ENCODE measurements at places on chromosomes 2 and 18. TPM values are rescaled to one million over a fixed set of nuclear protein-coding genes. Genes with fewer than 3 reads are reported as not detected.

The NOSTRIN gene
- total RNA-seq = not detected

The PEX13 gene
- total RNA-seq = 15.9 TPM

The RIT2 gene
- not detected for total RNA-seq

The ZC3H6 gene
- 2.6 TPM for total RNA-seq

The SOCS6 gene
- total RNA-seq = 5.4 TPM

The SCYGR6 gene
- total RNA-seq = not detected

The ERMN gene
- 8.8 TPM for total RNA-seq

The SCYGR4 gene
- total RNA-seq = not detected

- no peaks in the 10 kb centered on the region for H3K27me3 ChIP-seq
- H3K4me1 ChIP-seq = no peaks in the 10 kb centered on the region
- no peak overlapping the region for H3K4me3 ChIP-seq
- H3K27ac ChIP-seq = peak overlapping the region; percentile 46
- DNase-seq = no peak
Observed at GRCh38 chr2:69734854-69735544, 6.9 kb upstream of the ANXA4 start.

GRCh38 chr2:162072181-162072702 is 1.8 kb downstream of the DPP4 start:
- DNase-seq = no peak
- H3K27ac ChIP-seq = peak overlapping the region; percentile 67
- peaks cover 31% of the 10 kb centered on the region for H3K36me3 ChIP-seq
- peaks cover 45% of the 10 kb centered on the region for H3K4me1 ChIP-seq
- H3K4me3 ChIP-seq = peak overlapping the region; percentile 88

GRCh38 chr2:219282943-219283581 is 3.9 kb downstream of the DNAJB2 start:
- H3K4me1 ChIP-seq = peaks cover 29% of the 10 kb centered on the region
- no peak overlapping the region for H3K27ac ChIP-seq
- no peaks in the 10 kb centered on the region for H3K27me3 ChIP-seq

- H3K36me3 ChIP-seq = no peaks in the 10 kb centered on the region
- no peak for DNase-seq
- H3K27me3 ChIP-seq = peaks cover 29% of the 10 kb centered on the region
- H3K4me3 ChIP-seq = no peak overlapping the region
Observed at GRCh38 chr2:71469403-71470398, 16.3 kb downstream of the DYSF start.

DNA sequence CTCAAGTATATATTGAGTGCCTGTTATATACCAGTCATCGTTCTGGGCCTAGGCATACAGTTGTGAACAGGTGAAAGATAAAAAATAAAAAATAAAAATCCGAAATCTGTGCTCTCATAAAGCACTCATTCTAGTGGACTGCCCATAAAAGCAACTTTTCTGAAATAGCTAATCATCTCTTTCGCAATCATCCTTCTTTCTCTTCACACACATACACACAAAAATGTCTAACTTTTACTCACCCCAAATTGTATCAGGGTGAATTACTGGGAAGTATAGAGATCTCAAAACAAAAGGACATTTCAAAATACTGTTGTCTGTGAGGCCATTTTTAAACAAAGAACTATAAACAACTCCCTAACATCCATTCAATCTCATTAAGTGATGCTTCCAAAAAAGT is 29.6 kb upstream of the ORC2 start:
- H3K36me3 ChIP-seq = peaks cover 3% of the 10 kb centered on the region
- no peak overlapping the region for H3K4me3 ChIP-seq
- H3K27ac ChIP-seq = no peak overlapping the region

DNA sequence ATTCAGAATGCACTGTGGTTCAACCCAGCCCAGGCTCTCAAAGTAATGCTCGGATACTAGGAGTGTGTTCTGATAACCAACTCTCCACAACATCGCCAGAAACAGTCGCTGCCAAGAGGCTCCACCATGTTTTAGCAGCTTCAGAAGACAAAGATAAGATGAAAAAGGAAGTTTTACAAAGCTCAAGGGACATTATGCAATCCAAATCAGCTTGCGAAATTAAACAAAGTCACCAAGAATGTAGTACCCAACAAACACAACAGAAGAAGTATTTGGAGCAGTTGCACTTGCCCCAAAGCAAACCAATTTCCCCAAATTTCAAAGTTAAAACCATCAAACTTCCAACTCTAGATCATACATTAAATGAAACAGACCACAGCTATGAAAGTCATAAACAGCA is 360.9 kb downstream of the XIRP2 start:
- no peaks in the 10 kb centered on the region for H3K27me3 ChIP-seq
- DNase-seq = no peak
- H3K27ac ChIP-seq = no peak overlapping the region

DNA sequence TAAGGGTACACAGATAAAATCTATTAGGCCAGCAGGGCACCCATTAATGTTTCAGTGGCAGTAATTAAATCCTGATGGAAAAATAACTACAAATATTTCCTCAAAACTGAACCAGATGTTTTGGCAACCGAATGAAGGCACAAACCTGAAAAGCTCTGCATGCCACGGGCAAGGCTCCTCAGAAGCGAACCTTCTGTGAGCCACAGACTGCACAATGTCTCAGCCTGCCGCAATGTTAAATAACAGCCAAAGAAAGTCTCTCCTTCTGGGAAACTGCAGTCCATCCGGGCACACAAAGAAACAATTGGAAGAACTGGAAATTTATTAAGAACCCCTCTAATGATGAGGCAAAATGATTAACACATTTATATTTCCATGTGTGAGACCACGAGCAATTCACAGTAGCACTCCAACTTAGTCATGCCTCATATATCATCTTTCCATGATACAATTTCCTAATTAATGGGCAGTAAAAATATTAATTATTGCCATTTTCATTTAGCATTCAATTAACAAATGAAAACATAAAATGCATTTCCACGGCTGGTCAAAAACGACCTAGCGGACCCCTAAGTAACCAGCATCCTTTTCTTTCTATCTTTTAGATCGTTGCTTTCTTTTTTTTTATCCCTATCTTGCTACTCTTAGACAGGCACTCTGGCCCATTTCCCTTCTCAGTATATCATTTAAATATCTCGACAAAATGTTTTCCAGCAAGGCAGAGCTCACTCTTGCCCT is 237.5 kb downstream of the EPHA4 start:
- no peak overlapping the region for H3K27ac ChIP-seq
- no peak for DNase-seq
- H3K27me3 ChIP-seq = peaks cover 3% of the 10 kb centered on the region
- H3K4me3 ChIP-seq = no peak overlapping the region
- H3K4me1 ChIP-seq = no peaks in the 10 kb centered on the region

DNA sequence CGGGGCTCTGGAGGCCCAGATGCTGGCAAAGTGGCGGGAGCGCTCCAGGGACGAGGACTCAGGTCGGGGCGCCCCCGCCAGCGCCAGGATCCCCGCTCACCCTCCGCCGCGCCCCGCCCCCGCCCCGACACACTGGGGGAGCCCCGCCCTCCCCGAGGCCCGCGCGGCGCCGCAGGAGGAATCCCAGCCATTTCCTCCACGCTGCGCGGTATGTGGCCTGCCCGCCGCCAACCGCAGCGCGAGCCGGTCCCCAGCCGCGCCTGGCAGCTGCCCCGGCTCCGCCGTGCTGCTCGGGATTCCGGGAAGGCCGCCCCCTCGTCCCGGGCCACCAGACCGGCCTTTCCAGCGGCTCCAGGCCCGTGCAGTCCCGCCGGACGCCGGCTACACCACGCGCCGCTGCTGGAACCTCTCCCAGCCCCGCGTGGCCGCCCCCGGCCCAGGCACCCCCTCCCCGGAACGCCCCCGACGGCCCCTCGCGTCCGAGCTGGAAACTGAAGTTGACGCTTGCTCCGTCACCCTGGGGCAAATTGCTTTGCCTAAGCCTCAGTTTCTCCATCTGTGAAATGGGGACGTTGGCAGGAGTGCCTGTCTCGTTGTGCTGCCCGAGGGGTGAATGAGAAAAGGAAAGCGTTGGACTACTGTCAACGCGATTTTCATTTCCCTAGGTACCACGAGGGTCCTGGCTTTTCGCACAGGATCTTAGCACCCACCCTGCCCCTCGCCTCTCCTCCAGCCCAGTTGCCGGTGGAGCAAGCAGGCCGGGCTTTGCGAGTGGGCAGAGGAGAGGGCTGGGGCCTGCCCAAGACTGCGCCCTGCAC is 53.6 kb downstream of the PKDCC start:
- no peak overlapping the region for H3K27ac ChIP-seq
- peak; percentile 78 for DNase-seq
- peaks cover 39% of the 10 kb centered on the region for H3K4me1 ChIP-seq
- peaks cover 10% of the 10 kb centered on the region for H3K36me3 ChIP-seq
- H3K27me3 ChIP-seq = no peaks in the 10 kb centered on the region

DNA sequence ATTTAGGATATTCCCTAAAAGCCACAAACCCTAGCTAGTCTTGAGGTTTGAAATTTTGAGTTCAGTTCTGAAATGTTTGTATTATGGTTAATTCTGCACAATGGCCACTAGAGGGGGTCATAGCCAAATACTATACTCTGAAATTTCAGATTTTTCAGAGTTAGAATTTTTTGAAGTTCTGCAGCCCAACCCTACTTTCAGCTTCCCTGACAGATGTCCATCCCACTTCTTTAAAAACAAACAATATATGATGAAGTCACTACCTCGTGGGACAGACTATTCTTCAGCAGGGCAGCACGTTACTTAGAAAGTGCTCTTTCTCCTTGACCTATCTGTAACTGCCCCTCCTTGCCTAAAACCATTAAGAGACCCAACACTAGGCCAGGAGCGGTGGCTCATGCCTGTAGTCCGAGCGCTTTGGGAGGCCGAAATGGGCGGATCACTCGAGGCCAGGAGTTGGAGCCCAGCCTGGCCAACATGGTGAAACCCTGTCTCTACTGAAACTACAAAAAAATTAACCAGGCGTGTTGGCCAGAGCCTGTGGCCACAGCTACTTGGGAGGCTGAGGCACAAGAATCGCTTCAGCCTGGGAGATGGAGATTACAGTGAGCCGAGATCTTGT is 48.2 kb upstream of the PAPOLG start:
- H3K4me1 ChIP-seq = peaks cover 5% of the 10 kb centered on the region
- DNase-seq = no peak
- H3K36me3 ChIP-seq = no peaks in the 10 kb centered on the region

DNA sequence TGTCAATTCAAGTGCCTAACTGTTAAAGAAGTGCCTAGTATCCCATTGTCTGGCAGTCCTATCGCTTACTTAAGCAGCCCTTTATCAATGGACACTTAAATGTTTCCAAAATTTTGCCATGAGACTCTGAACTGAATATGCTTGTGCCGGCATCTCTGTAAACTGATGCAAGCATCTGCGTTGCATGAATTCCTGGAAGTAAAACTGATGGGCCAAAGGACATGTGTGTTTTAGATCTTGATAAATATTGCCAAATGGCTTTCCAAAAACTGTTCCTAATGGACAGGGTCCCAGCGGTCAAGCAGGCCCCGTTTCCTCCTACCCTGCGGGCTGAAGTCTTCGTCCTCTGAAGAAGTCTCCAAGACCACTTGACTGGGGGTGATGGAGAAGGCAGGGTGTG is 121.3 kb upstream of the ZNF516 start:
- H3K27ac ChIP-seq = no peak overlapping the region
- H3K4me3 ChIP-seq = no peak overlapping the region
- no peak for DNase-seq
- H3K27me3 ChIP-seq = peaks cover 16% of the 10 kb centered on the region
- H3K36me3 ChIP-seq = no peaks in the 10 kb centered on the region
